ENCODE measurements at places on chromosomes 1 and 21. TPM values are rescaled to one million over a fixed set of nuclear protein-coding genes. Genes with fewer than 3 reads are reported as not detected.
A peak's percentile ranks its signal among the peaks of the same experiment; 100 is the strongest.

The ECM1 gene
- 5.8 TPM for total RNA-seq

DNA sequence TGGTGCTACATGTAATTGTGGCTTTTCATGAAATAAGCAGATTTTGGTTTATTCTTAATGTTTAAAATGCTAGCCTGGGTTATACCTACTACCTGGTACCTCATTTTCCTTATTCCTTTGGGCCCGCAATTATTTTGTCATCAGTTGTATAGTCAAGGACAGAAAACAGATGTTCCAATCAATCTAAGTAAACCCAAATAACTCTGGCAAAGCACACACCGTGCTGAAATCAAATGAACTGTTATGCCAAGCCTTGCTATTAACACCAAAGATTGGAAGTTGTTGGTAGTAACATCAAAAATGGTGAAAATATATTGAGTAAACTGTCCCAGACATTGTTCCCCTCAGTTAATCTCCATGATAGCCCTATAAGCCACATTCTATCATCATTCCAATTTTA, 248.9 kb downstream of the FGGY start:
- DNase-seq, result no peak

DNA sequence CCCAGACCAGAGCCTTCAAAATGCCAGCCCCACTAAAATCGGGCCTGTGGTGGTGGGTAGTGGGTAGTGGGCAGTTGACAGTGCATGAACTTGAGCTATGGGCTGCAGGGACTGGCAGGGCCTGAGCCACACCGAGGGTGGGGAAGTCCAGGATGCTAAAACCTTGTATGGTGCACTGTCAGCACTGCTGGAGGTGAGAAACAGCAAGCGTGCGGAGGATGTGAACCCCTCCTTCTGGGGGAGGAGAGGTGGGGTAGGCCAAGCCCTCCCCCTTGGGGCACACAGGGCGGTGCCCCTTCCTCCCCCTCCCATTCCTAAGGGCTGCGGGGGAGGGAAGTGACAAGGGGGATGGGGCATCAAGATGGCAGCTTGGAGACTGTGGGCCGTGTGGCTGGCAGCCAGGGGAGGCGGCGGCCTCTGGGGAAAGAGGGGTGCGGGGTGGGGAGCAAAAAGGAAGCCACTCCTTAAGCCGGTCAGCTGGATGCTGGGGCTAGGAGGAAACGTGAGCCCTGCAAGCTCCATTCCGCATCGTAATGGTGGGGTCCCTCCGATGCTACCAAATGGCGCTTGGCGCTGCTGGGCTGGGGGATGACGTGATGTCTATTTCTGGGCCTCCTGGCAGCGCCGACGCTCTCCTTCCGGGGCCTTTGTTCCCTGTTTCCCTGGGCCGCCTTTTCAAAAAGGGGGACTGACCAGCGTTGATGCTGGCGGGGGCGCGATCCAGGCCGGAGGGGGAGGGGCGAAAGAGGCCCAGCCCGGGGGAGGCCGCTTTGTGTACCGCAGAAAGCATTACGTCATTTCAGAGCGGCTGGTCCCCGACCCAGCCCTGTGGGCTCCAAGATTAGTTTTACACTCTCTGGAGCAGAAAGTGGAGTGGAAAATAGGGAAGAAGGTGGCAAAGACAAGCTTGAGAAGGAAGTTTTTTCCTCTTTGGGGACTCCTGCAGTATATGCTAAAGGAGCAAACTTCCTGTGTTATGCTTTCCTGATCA, 809 bp downstream of the SYT11 start:
- DNase-seq, result no peak

GRCh38 chr1:48966583-48966982, 189.9 kb upstream of the BEND5 start:
- DNase-seq, result peak; percentile 35

DNA sequence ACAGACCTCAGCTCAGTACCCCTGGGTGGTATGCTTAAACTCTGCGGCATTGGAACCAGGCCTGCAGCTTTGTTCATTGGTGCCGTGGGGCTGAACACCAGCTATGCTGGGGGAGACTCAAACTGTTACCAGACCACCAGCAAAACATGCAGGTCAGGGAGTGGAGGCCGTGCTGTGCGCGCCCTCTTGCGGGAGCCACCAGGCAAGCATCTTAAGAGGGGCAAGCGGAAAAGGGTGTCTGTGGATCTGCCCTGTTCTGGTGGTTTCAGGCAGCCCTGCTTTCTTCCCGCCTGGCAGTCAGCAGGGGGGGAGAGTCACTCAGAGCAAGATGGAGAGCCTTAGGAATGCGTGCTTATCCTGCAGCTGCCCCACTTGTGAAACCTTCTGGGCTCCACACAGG, 276.9 kb upstream of the ZRANB2 start:
- no peak for DNase-seq
